ENCODE measurements at places on chromosomes 13 and 19.

DNA sequence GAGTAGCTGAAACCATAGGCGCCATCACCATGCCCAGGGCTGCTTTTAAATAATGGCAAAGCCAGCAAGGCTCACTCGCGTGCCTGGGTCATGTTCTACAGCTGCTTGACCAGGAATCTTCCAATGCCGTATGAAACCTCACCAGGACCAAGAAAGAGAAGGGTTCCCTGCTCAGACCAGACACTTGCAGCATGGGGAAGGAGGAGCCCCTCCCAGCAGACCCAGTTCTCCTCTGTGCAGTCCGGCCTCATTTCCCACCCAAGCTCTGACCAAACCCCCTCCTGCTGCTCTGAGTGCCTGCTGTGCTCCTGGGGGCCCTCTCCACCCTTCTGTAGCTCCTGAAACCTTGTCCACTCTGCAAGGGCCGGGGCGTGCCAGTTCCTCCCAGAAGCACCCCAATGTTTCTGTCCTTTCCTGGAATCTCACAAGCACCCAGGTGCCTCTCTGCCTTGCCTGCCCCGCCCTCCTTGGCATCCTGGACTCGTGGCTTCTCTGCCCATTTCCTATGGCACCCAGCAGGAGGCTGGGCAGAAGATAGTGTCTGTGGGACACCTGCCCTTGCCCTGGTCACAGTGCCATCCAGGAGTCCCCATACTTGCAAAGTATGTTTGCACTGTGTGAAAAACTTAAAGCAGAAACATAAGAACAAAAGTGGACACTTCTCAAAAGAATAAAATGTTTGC is 6.8 kb upstream of the SLC7A9 start:
- DNase-seq: no peak

- DNase-seq: no peak
These were observed 2380.9 kb downstream of the PCDH9 start for GRCh38 chr13:64849196-64849595.

DNA sequence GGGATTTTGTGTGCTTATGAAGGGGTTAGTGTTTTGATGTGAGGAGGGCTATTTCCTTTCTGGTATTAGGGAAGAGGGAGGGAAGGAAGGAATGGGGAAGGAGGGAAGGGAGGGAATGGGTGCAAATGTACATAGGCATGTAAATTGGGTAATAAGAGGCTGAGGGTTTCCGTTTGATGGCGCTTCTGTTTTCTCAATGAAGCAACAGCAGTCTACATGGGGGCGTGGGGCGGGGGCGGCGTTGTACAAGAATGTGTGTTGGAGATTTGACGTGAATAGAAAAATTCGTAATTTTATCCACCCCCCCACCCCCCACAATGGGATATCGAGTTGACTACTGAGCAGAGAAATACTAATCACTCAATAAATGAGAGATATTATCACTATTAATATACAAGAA is 52.5 kb downstream of the PDS5B start:
- no peak for DNase-seq

DNA sequence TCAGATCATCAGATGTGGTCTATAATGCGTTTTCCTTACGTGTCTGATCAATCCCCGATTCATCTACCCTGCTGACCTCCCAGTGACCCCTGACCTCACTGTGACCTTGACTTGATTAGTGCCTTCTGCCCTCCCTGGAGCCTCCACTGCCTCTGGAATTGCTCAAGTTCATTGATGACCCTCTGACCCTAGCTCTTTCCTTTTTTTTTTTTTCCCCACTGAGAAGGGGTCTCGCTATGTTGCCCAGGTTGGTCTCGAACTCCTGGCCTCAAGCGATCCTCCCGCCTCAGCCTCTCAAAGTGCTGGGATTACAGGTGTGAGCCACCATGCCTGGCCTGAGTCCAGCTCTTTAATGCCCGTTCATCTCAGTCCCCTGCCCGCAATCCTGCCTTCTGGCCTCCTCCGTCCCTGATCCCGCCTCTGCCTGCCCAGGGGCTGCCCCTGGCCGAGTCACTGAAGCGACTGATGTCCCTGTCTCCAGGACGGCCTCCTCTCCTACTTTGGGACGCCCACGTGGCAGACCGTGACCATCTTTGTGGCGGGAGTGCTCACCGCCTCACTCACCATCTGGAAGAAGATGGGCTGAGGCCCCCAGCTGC is 4.0 kb upstream of the FTL start:
- DNase-seq: no peak

- DNase-seq: no peak
These were observed 1068.4 kb upstream of the SPRY2 start for GRCh38 chr13:81409284-81409683.

DNA sequence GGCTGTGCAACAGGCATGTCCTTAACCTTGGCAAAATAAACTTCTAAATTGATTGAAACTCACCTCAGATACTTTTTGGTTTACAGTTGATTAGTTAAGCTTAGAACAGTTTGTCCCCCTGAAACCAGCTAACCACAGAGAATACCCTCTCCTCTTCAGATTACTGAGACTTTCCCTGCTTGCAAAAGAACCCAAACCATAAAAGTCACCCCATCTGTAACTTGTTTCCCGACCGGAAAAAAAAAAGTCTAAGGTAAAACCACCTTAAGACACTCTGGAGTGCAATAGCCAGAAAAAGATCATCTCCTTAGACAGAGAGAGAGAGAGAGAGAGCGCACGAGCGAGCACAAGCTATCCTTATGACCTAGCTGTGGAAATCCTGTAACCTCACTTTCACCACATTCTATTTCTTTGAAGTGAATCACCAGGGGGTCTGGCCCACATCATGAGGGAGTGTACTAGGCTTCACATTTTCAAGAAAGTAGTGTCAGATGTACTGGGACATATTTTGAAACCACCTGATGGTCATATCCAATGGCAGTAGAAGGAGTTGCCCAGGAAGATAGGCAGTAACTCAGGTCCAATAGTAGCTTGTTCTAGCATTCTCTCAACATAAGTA is 11.1 kb upstream of the GTF2F2 start:
- no peak for DNase-seq

- no peak for DNase-seq
These were observed 8.3 kb downstream of the PODNL1 start for GRCh38 chr19:13929956-13930355.

GRCh38 chr13:33205804-33206221 is 79.7 kb downstream of the STARD13 start:
- DNase-seq: no peak

DNA sequence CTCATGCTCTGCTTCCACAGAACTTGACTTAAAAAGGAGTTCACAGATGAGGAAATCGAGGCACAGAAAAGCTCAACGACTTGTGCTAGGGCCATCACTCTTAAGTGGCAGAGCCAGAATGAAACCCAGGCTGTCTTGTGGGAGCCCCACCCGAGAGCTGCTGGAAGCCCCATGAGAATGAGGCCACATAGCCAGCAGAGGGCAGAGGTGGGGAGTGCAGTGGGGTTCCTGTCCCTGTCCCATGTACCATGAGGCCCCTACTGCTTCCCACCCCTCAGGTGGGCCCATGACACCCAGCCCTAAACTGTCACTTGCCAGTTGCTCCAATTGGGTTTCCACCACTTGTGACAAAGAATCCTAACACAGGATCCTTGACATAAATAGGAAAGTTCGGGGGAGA is 175.9 kb downstream of the IRS2 start:
- DNase-seq: no peak
